ENCODE measurements at places on chromosomes 12 and 14.

- DNase-seq: no peak
Observed at GRCh38 chr14:47012533-47013280, 361.1 kb upstream of the RPL10L start.

DNA sequence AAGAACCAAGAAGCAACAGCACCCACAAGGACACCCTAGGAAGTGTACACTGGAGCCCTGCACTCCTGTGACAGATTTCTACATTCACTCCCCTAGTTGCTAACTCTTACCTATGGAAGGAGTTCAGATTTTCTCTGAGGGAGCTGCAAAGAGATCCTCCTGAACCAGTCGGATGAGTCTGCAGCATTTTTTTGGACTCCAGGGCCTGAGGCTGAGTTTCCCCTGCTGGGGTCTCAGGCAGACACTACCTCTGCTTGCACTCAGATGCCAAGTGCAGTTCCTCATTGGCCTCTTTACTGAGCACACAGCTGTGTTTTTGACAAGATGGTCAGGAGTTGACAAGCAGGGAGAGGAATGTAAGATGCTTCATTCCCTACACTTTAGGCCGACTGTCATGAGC is 153.2 kb upstream of the RBM19 start:
- DNase-seq: no peak

- DNase-seq: no peak
Observed at GRCh38 chr12:109330282-109331230, 17.1 kb upstream of the MYO1H start.

- DNase-seq: peak; percentile 14
Observed at GRCh38 chr14:104659764-104660523, 29.5 kb upstream of the INF2 start.

DNA sequence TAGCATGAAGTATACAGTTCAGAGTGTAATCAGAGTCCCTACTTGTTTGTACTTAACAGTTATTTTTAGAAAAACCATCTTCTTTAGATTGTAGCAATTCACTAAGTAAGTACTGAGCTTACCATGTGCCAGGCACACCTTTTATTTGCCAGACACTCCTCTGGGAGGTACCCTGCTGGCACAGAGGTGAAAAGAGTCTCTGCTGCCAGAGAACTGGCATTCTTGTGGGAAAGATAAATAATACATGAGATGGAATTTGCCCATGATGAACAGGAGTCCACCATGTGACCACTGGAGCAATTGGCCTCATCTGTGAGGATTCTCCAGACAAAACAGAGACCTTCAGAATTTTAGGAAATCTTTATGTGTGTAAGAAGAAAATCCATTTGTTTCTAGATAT is 199.3 kb upstream of the SLC16A7 start:
- no peak for DNase-seq

DNA sequence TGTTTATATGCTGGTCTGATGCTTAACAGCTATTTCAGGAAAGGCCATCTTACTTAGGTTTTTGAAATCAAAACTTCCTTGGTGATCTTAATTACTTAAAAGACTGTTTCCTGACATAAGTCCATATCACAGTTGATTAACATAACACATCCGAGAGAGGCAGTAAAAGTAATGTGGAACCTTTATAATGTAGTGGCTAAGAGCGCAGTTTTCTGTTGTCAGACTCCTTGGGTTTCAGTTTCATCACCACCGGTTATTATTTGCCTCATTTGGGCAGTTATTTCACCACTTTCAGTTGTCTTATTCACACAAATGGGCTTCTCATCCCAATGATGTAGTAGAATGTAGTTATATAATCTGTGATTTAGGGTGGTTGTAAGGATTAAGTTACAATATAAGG is 30.9 kb downstream of the TBC1D15 start:
- no peak for DNase-seq

GRCh38 chr14:66530526-66530925 is 22.6 kb downstream of the GPHN start:
- no peak for DNase-seq

GRCh38 chr12:6030081-6030480 is 85.0 kb upstream of the ANO2 start:
- DNase-seq: no peak

GRCh38 chr12:60421741-60422140 is 825.9 kb downstream of the SLC16A7 start:
- DNase-seq: peak; percentile 38

- no peak for DNase-seq
Observed at GRCh38 chr12:11729008-11729407, 79.5 kb downstream of the ETV6 start.

DNA sequence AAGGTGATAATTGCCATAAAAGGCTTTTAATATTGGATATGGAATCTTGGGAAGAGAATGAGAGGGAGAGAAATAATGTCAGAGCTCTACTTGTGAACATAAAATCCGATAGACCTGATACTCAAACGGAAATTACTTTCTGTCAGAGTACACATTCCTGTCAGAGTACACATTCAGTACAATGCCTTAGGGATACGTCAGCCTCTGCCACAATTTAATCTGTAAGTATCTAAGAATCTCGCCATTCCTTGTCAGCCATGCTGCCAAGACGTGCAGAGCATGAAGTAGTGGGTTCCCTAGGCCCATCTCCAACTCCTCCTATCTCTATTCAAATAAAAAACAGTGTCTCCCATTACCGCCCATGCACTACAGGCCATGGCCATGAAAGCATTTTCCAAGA is 242.6 kb downstream of the CEP128 start:
- no peak for DNase-seq

DNA sequence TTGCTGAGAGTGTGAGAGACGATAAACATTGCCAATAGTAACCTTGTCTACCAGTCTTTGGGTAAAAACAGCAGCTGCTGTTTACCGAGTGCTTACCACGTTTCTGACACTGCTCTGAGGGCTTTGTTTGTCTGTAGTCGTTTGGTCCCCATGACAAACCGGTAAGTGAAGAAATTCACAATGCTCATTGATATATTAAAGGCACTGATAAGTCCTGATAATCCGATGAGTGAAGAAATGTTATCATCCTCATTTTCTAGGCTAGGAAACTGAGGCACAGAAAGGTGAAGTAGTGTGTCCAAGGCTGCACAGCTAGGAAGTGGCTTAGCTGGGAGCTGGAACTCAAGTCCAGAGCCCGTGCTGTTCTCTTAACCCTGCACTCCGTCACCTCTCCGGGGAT is 138.6 kb downstream of the SCARB1 start:
- no peak for DNase-seq

DNA sequence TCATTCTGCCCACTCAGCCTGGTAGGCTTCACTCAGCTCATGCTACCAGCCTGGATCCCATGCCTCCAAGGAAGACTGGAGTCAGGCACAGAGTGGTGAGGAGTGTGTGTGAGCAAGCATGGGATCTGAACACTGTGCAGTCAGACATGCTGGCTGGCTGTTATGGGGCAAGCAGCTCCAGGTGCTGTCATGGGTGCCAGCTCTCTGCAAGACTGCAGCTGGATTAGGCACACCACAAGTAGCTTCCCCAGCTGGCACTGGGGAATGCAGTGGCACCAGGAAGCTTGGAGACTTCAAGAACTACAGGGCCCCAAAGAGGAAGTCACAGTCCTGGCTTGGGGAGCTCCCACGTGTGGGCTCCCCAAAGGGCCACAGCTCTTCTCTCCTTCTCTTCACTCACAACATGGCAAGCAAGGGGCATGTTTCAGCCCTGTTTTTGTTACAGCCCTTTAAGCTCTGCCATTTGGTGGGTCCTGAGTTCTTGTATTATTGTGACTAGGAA is 202.5 kb downstream of the VRK1 start:
- no peak for DNase-seq

GRCh38 chr14:72186523-72186922 is 254.3 kb downstream of the RGS6 start:
- DNase-seq: peak; percentile 5

DNA sequence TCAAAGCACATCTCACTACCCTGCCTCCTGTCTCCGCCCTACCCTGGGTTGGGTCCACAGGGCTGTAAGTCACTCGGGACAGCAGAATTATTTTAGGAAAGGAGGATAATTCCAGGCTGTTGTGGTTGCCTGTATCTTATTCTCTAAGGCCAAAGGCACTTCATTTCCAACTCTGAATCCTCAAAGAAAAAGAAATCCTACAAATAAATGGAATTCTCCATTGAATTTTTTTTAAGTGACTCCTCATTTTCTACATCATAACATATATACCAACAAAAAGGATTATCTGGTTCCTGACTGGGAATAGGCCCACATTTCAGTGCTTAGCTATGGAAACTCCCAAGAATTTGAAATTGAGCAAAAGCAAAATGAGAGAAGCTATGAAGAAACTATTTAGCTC is 186.4 kb downstream of the ITPR2 start:
- no peak for DNase-seq

GRCh38 chr12:28172434-28173030 is 17.7 kb upstream of the CCDC91 start:
- peak; percentile 66 for DNase-seq

DNA sequence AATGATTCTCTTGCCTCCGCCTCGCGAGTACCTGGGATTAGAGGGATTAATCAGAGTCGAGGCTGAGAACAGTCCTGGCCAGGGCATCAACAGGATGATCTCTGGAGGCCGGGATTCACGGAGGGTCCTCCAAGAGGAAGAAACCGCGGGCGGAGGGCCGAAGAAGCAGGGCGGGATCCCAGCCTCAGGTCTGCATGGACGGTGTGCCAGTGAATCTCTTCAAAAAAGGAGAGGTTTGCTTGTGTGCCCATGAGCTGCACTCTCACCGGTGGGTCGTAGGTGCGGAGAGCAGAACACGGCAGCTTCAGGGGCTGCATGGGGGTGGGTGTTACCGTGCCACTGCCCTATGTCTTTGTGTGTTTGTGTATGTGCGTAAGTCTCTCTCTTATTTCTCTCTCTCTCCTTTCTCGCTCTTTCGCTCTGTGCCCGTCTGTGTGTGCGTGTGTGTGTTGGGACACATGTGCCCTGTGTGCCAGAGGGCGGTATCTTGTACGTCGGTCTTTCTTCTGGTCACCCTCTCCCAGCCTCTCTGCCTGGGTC is 768.2 kb upstream of the ALG10B start:
- DNase-seq: no peak

DNA sequence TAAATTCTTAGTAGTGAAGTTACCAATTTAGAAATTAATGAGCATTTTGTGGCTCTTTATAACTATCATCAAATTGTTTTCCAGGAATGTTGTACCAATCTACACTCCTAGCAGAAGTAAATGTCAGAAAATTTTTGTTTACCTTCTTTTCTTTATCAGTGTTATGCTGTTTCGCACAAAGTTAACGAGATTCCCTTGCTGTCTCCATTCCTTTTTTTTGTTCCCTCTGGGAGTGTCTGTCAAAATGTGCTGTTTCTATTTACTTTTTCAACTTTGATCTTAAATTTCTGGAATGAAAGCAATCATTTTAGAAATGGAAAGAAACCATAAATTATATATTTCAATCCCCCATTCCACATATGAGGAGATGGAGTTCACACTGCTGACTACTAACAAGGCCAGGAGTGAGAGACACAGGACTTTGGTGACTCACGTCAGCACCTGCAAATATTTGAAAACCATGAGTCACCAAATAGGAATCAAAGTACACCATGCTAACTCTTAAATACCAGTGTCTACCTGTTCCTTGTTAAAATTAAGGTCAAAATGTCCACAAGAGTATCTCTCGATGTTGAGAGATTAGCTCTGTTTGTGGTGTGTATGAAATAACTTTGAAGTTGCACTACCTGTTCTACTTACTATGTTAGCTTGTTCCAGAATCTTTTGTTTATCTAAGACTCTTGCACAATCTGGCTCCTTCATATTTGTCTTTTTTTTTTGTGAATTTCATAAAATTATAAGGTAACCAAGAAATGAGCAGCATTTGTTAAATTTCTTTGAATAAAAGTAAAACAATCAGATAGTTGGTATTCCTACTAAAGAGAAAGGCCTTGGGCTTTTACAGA is 106.0 kb downstream of the RMST start:
- DNase-seq: peak; percentile 3

- DNase-seq: peak; percentile 97
Observed at GRCh38 chr12:28023156-28023887, 50.8 kb upstream of the PTHLH start.

DNA sequence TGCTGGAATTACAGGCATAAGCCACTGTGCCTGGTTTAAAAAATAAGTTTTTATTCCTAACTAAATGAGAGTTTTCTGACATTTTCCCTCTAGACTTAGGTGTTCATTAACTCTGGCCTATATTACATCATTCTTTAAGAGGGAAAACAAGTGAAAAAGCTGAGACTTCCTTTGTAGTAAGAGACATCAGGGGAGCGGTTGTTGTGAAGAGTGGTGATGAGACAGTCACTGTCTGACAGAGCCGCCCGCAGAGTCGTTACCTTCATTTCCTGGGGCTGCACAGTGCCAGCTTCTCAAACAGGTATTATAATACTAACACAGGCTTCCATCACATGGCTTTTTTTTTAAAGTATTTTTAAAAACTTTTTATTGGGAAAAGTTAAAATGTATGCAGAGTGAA is 19.7 kb upstream of the TDRD9 start:
- DNase-seq: no peak

GRCh38 chr12:14601692-14602478 is 34.2 kb upstream of the PLBD1 start:
- no peak for DNase-seq

DNA sequence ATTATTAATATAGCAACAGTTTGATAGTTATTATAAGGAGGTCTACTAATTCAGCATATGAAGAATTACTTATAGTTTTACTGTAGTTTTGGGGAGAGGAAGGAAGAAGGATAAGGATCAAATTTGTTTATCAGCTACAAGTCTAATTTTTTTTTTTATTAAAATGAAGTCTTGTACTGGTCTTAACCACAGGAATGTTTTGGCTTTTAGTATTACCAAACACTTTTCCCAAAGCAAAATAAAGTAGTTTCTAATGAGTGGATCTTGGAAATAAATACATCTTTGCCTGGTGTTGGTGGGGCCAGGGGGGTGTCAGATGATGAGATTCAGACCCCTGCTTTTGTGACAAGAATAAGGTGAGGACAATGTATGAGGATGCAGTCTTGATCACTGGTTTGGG is 57.2 kb upstream of the ZDHHC17 start:
- DNase-seq: peak; percentile 39

DNA sequence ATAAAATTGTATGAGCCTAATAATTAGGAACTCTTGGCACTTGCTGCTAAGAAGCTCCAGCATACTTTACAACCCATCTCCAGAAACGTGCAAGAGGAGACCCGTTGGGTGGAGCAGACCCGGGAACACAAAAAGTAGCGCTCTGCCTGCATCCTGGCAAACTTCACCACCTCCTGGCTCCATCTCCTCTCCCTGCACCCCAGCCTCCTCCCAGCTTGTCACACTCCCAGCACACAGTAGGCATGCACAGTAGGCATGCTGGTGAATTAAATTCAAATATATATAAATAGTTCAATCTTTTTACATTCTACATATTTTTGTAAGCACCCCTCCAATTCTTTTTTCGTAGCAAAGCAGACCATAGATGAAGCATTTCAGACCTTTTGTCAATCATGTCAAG is 1.2 kb downstream of the VSIG10 start:
- no peak for DNase-seq

DNA sequence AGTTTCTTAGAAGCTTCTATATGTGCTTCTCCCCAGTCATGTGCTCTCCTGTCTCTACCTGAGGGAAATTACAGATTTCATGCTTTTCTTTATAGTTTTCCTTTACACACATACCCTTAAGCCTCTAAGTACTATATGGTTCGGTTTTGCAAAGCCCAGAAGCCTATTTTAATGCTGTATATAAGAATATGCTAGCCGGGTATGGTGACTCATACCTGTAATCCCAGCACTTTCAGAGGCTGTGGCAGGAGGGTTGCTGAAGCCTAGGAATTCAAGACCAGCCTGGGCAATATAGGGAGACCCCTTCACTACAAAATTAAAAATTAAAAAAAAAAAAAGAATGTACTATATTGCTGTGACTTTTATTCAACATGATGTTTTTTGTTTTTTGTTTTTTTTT is 15.4 kb downstream of the DGLUCY start:
- DNase-seq: peak; percentile 44

All from iris pigment epithelial cell (primary cell).